Right ventricle myocardium superior (tissue), 1 donor: ENCODE measurements at places on chromosomes 6 and 20.

DNA sequence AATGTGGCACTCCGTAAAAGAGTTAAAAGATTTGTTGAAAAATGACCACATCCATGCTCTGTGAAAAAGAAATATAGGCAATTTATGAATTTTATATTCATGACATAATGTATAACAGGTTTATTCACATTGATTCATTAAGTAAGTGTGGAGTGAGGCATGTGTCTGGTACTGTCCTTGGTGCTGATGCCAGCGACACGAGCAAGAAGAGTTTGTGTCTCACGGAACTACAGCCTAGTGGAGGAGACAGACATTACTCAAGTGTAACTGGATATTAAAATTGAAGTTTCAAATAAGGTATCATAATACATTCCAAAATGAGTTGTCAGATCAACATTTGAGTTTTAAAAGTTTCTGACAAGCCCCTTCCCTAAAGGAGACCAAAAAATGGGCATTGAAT is 158.2 kb upstream of the PRND start:
- DNase-seq, result no peak

GRCh38 chr20:17530716-17531664 is at the start of gene BFSP1:
BFSP1 (minus strand) TSS chr20:17531379; CDS start chr20:17531329, 50 bp downstream.
- peak; percentile 68 for DNase-seq

- no peak for DNase-seq
Observed at GRCh38 chr6:68043122-68043398, 592.0 kb upstream of the ADGRB3 start.

DNA sequence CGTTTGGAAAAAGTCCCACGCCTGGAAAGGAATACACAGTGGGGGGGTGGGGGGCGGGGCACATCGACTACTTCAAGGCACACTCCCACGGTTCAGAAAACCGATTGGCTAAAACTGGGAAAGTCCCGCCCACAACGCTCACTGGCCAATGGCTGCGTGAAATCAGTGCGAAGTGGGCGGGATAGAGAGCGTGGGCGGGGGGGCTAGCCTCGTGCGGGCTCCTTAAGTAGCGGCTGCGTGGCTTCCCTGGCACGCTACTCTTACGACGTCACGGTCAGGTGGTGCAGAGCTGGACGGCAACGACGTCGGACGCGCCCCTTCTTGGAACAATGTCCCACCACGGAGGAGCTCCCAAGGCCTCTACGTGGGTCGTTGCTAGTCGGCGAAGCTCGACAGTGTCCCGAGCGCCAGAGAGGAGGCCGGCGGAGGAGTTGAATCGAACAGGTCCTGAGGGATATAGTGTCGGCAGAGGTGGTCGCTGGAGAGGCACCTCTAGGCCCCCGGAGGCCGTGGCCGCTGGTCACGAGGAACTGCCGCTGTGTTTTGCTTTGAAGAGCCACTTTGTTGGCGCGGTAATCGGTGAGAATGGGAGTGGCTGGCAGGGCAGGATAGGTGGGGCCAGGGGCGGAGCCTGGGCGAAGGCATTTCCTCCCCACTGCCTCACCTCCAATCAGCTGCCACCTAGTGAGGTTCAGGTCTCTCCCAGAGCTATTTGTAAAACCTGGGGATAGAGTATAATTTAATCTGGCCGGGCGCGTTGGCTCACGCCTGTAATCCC is at the start of gene DDX43:
Gene DDX43 (plus strand): TSS at position 252 of the 778 bp plus-strand sequence. CDS start 78 bp downstream, at position 330.
- peak; percentile 83 for DNase-seq
